Stimulated activated CD4-positive, alpha-beta T cell treated with anti-CD3 and anti-CD28 coated beads, Interleukin-4, amount 100 ng/mL, for 1 hour (primary cell): ENCODE measurements at places on chromosomes 16 and 17.

DNA sequence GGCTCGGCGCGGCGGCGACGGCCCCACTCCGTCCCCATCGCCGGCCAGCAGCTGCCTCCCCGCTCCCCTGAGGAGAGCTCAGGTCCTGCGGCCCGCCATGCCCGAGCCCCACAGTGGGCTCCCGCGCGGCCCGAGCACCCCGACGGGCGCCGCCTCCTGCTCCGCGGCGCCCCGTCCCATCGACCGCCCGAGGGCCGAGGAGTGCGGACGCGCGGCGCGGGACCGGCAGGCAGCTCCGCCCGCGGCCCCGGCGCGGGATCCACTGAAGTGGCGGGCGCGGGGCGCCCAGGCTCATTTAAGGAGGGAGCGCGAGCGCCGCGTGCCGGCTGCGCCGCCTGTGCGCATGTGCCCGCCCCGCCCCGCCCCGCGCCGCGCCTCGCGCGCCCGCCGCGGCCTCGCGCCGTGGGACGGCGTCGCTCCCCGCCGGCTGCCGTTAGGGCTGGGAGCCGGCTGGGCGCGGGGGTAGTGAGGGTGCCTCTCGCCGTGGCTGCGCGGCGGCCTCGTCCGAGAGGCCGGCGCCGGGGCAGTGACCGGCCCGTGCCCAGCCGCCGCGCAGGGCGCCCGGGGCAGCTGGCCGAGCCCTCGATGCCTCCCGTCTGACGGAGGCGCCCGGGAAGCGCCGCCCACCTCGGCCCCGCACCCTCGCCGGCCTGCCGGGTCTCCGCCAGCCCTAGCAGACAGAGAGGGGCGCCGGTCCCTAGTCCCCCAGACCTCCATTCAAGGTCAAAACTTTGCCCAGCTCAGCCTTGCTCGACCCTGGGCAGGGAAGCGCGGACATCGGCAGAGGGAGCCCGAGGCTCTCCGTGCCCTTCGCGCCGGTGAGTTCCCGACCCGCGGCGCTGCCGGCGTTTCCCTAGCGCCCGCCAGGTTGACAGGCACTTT is at the start of gene NETO2:
Gene NETO2, minus strand, starts transcription at position 269 of the 882 bp plus-strand sequence. CDS start 333 bp downstream, outside the sequence.
- peak; percentile 76 for DNase-seq

- DNase-seq, result no peak
Observed at GRCh38 chr16:3536271-3536731, 35.5 kb downstream of the CLUAP1 start.

GRCh38 chr16:69865701-69866100 is 85.4 kb upstream of the CLEC18A start:
- no peak for DNase-seq

GRCh38 chr17:74742153-74742515 is 5.1 kb downstream of the RAB37 start:
- no peak for DNase-seq

- DNase-seq, result no peak
Observed at GRCh38 chr17:9677411-9677810, 32.1 kb downstream of the USP43 start.

GRCh38 chr16:50335196-50335958 is 33.4 kb downstream of the BRD7 start:
- no peak for DNase-seq

DNA sequence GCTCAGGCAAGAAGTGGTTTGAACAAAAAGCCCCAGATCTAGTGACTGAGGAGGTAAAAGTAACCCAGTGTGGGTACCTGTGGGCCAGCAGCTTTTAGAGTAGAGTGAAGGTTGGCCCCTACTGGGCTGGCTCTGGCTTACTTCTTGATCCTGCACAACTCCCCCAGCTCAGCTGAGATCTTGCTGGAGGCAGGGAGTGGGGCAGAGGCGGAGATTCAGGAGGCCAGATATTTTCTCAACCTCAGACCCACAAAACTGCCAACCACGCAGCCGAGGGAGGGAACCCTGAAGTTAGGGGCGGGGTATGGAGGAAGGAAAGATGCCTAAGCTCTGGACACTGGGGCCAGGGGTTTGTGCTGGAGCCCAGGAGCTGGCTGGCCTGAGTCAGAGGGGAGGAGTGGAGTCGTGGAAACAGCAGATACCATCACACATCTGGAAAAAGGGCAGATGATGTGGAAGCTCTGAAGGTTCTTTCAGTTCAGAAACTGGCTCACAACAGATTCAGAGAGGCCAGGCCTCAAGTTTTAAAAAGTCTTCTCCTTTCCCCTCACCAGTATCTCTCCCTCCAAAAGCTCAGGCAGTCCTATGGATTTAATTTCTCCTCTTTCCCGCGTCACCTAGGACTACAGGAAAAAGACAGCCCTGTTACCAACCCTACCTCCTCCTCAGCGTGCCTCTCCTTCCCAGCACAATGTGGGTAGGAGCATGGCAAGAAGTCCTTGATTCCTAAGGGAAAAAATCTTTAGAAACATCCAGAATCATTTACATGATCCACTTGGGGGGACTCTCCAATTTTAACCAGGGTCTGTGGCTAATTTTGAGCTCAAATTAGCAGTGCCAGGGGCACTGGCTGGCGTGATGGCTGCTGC is 48.1 kb downstream of the MYO18A start:
- no peak for DNase-seq

- DNase-seq, result peak; percentile 61
Observed at GRCh38 chr17:32609085-32609484, 122.3 kb downstream of the CDK5R1 start.

DNA sequence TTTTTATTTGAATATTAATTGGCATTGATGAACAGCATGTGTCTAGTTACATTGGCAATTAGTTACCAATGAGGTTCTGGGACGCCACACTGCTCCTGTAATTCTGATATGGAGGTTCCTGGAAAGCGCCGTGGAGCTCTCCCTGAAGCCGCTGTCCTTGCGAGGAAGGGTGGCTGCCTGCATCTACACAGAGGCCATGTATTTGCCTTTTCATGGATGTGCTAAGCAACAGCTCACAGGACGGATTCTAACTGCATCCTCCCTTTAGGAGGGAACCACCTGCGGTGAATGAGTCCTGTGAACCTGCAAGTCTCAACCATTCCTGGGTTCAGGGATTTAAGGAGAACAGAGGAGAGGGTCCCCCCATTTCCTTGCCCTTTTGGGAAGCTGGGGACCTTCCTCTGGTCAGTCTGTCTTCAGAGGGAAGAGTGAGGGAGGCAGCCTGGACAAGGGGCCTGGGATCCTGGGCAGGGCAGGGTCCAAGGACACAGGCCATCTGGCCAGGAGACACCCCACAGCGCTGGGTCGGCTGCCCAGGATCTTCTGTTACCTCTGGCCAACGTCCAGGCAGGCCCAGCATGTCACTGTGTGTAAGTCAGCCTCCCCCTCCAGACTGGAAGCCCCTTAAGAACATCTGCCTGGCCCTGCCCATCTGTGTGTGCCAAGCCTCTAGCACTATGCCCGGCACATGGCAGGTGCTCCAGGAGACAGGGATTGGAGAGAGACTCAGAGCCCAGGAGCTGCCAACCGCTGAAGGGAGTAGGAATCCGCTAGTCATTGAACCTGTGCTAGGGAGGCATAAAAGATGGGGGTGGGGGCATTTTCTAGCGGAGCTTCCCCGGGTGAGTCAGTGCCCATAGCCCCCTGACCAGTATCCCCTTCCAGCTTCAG is 314.1 kb upstream of the TNRC6C start:
- no peak for DNase-seq

DNA sequence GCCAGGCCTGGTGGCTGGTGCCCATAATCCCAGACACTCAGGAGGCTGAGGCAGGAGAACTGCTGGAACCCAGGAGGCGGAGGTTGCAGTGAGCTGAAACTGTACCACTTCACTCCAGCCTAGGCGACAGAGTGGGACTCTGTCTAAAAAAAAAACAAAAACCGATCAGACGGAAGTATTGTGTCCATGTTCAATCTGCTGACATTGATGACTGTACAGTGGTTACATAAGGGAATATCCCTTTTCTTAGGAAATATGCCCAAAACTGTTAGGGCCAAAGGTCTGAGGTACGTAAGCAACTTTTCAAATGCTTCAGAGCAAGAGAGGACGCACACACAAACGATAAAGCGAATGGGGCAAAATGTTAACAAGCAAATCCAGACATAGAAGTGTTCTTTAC is 69.8 kb upstream of the DNAH17 start:
- DNase-seq, result no peak

DNA sequence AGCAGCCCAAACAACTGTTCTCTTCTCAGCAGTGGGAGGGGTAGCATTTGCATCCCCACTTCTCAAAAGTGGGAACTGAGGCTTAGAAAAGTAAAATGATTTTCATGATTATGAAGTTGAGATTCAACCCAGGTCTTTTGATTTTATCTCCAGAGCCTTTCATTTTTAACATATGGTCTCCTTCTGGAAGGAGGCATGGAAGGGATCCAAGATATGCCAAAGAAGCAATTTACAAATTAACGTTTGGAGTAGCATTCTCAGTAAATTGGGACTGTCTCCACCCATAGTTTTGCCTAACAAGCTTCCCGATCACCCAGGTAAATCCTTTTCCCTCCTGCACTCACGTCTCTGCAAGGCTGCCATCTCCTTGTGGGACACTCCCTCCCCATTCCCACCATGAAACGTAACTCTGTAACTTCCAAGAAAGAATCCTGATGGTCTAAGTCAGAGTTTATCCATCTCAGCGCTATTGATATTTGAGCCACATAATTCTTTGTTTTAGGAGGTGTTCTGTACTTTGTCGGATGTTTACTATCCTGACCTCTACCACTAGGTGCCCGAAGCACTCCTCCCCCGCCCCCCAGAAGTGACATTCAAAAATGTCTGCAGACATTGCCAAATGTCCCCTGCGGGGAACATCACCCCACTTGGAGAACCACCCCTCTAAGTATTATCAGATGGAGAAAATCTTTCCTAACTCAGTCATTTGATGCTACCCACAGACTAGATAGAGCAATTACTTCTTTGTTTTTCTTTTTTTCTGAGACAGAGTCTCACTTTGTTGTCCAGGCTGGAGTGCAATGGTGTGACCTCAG is 32.9 kb upstream of the NFAT5 start:
- DNase-seq, result no peak

DNA sequence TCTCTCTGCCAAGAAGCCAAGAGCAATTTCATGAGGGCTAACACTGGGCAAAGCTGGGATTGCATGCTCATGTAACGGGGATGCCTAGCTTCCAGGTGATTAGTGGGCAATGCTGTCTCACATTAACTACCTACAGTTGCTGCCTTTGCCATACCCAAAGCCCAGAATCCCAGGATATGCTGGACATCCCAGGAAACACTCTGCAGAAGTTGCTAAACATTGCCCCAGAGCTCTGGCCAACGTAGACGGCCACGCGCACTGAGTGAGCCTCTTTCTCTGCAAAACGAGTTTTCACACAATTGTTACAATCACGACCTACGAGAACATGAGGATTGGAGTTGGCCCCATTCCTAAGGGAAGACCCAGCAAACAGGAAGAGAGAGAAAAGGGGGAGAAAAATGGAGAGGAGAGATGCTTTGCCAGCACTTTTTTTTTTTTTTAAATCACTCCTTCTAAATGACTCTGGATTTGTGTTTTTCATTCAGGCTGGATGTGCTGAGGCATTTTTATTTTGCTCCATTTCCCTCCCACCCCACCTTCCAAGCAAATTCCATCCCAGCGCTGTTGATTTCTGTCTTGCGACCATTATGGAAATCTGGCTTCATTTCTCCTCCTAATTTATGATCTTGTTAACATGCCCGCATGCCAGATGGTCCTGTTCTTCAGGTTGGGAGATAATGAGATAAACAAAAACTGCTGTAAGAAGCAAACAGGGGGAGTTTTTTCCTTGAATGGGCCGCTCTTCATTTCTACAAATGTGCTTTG is 112.8 kb upstream of the DNAH9 start:
- no peak for DNase-seq

GRCh38 chr16:64469906-64470702 is 651.8 kb downstream of the CDH11 start:
- no peak for DNase-seq

- DNase-seq, result no peak
Observed at GRCh38 chr17:81139428-81139827, 25.9 kb upstream of the PVALEF start.

DNA sequence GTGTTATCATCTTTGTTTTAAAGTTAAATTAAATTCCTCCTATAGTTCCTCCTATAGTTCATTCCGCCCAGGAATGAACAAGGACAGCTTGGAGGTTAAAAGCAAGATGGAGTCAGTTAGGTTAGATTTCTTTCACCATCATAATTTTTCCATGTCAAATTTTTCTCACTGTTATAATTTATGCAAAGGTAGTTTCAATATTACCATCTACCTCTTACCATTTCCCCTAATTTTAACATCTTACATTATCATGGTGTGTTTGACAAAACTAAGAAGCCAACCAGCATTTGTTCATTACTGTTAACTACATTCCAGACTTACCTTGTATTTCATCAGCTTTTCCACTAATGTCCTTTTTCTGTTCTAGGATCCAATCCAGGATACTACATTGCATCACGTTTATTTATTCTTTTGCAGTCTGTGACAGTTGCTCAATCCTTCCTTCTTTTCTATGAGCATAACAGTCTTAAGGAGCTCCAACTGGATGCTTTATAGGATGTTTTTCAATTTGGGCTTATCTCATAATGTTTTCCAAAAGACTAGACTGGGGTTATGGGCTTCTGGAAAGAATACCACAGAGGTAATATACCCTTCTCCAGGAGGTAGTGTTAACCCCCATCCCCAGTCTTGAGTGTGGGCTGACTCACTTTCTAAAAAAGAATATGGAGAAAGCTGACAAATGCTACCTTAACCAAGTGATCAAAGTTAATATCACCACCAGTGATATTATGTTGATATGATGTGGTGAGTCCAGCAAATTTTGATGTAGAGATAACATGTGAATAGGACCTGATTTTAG is 158.5 kb downstream of the PPM1E start:
- DNase-seq, result no peak

DNA sequence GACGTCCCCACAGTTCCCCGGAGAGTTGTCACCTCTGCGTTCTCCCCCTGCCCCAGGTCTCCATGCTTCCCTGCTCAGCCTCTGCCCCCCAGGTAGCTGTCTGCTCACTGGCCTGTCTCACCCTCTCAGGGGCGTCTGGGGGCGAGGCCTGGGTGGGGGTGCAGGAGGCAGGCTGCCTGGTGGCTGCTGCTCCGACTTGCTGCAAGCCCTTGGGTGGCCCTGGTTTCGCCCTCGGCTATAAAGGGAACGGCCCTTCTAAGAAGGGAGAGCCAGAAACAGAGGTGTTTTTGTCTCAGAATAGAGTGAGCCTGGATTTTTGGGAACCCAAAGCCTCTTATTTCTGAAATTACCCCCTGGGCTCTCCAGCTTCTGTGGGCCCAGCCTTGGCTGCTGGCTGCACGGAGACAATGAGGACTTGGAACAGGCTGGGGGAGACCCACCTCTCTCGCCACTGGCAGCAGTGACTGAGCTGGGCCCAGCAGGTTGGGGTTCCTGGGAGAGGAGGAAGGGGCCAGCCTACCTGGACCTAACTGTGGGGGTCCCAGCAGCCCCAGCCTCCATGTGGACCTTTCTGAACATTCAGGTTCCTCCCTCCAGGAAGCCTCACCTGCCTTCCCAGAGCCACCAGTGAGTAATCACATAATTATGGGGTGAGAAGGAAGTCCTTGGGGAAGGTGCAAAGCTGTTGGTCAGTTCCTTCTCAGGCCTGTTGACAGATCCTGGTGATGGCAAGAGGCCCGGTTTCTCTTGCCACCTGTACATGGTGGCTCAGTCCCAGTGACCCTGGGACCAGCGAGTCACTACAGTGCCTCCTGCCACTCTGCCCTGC is 15.5 kb upstream of the SPNS2 start:
- DNase-seq, result no peak
